ENCODE measurements at places on chromosomes 2 and 18.

GRCh38 chr2:236552581-236553363, 16.9 kb upstream of the ACKR3 start:
- no peak for DNase-seq

GRCh38 chr2:144288438-144288837, 231.5 kb downstream of the ZEB2 start:
- no peak for DNase-seq

- no peak for DNase-seq
Observed at GRCh38 chr18:44388329-44388728, 292.4 kb upstream of the SETBP1 start.

- no peak for DNase-seq
Observed at GRCh38 chr2:71720283-71720560, 266.9 kb downstream of the DYSF start.

DNA sequence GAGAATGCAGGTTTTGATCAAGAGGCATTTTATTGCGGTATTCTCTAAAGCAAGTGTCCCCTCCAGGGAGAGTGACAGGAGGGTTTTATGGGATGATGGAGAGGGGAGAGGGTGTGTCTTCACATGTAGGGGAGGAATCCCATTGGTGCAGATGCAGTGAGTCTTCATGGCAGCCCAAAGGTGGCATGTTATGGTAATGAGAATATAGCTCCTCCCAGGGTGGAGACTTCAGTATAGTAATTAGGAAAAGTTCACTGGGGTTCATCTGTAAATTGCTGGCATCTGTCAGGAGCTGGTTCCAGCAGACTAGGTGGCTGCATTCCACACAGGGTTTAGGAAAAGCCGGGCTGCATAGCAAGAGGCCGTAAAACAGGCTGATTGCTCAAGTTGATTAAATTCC, 230.7 kb upstream of the CCDC68 start:
- DNase-seq = no peak

- DNase-seq = no peak
Observed at GRCh38 chr2:210432633-210433032, 43.9 kb downstream of the LANCL1 start.

- DNase-seq = no peak
Observed at GRCh38 chr2:138421315-138421970, 80.1 kb upstream of the SPOPL start.

DNA sequence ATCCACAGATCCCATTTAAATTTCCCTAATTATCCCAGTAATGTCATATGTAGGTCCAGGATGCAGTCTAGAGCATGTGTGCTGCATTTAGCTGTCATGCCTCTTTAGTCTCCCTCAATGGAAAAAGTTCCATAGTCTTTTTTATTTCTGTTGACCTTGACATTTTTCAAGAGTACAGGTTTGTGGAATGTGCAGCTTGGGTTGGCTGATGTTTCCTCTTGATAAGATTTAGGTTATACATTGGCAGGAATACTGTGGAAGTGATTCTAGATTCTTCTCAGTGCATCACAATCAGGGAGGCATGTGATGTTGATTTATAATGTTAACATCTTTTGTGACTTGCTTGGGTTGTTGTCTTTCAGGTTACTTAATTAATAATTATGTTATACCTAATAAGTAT, 42.5 kb downstream of the PPM1B start:
- peak; percentile 47 for DNase-seq

DNA sequence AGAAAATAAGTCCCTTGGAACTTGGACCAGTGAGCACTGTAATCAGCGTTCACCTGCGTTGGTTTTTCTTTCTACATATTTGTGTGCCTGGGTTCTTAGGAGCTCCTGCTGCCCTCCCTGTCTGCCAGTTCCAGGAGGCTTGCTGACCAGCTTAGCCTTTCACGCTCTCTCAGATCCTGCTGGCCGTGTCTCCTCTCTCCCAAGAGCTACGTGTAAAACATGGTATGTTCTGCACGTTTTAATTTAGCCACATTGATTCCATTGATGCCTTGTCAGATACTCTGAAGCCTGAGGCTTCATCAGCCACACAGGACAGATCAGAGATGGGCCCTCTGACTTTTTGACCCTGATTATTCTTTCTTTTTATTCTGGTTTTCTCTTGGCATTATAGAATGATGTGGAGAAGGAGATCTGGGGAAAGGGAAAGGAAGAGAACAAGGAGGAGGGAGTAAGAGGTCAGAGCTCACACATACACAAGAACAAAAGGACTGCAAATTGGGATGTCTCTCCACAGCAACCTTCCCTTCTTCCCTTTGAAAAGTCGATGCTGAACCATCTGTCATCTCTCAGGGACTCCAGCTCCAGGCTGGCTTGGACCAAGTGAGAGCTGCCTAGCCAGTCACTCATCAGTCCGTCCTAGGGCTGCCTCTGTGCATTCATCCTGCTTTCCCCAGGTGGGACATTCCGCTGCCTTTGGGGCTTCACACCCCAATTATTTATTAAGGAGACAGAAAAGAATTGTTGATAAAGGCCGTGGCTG, 152.8 kb downstream of the PIK3C3 start:
- DNase-seq = no peak

GRCh38 chr2:64632835-64633819, 20.6 kb downstream of the SERTAD2 start:
- no peak for DNase-seq

- DNase-seq = no peak
Observed at GRCh38 chr2:36511858-36512603, 85.9 kb downstream of the FEZ2 start.

- no peak for DNase-seq
Observed at GRCh38 chr2:189952536-189953109, 109.9 kb downstream of the MSTN start.

- DNase-seq = no peak
Observed at GRCh38 chr2:9769171-9770005, 73.9 kb upstream of the TAF1B start.

GRCh38 chr2:128783896-128784295, 465.2 kb upstream of the HS6ST1 start:
- DNase-seq = no peak

DNA sequence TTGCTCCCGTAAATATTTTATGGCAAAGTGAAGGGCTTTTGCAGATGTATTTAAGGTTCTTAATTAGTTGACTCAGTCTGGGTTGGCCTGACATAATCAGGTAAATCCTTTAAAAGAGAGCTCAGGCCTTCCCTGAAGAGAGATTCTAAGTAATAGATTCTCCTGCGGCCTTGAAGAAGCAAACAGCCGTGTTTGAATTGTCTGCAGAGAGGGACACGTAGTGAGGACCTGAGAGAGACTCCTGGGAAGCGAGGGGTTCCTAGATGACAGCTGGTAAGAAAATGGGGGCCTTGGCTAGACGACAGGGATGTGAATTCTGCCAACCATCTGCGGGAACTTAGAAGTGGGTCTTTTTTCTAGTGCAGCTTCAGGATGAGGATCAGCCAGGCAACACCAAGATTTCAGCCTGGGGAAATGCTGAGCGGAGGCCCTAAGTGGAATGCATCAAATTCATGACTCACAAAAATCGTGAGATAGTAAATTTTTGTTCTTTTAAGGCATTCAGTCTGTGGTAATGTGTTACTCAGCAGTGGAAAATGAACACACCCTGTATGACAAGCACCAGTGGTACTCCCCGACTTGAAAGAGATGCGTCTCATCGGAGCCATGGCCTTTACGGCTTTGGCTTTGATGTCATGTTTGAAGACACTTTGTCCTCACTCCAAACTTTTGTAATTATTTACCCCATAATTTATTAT, 62.1 kb upstream of the SMIM21 start:
- DNase-seq = no peak

GRCh38 chr2:159128191-159128590, 158.3 kb downstream of the WDSUB1 start:
- no peak for DNase-seq

DNA sequence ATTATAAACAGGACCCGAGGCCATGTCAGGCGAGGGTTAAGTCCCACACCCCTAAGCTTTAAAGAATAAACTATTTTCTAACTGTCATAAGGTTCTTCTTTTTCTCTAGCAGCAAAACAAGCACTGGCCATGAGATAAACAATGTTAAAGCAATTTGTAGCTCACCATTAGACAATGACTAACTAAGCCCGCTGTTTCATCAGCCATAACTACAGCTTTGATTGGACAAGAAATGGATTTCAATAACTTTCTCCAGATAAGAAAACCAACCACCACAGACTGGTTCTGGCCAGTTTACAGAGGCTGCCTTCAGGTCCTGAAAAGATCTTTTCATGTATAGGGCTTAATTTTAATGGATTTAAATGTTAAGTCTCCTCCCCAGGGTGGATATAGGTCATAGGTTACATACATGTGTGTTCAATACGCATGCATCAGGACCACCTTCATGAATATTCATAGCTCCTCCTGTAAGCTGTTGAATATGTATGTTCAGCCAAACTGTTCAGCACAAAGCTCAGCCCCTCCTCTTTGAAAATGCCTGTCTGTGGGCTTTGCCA, 108.7 kb upstream of the RAB6C start:
- DNase-seq = no peak

DNA sequence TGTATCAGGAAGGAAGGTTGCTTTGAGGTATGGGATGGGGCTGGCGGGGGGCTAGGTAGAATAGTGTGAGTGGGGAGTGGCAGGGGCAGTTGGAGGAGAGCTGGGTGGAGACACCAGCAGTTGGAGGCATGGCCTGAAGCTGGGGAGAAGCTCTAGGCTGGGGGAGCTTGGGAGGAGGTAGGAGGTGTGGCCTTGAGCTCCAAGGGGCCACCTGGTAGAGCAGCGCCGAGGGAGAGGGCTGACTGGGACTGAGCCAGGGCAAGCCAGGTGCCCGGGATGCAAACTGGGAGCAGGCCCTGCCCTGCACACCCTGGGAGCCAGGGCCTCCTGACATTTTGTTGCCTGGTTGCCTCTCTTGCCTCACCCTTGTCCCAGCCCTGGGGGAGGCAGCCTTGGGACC, 33.1 kb upstream of the PDIA6 start:
- DNase-seq = no peak

GRCh38 chr2:2890901-2891300, 486.7 kb downstream of the EIPR1 start:
- DNase-seq = no peak

GRCh38 chr18:63292831-63293683, 26.5 kb downstream of the BCL2 start:
- DNase-seq = no peak

DNA sequence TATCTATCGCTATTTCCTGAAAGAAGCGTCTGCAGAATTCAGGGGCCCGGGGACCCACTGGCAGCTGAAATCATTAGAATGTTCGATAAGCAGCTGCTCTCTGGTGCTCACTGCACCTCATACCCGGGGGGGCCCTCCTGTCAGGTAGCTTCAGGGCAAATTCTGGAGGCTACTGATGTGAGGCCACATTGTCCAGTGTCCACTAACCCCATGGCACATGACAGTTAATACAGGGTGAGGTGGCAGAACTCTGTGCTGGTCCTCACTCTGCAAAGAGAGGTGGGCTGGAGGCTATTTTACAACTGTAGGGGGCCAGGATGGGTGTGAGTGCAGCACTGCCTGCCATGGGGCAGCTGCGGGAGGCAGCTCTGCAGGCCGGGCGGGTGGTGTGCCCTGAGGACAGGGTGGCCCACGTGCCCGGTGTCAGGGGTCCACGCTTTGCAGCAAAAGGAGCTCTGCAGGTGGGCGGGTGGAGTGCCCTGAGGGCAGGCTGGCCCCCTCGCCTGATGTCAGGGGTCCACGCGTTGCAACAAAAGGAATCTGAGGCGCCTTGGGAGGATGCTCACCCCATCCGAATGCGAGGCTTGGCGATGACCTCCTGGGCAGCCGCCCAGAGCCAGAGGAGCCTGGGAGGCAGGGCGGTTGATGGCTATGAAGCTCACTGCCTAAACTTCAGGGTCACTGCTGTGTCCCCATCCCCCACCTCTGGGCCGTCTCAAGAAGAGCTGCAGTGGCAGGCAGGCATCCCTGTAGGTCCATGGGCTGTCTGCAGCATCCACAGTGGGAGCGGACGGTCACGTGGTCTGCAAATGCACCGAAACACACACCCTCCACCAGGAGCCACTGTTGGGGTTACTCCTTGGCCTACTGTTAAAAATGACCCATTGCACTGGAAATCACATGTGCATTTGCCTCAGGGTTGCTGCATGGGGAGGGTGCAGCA, 207.0 kb upstream of the SALL3 start:
- no peak for DNase-seq

- DNase-seq = no peak
Observed at GRCh38 chr2:180319586-180320405, 312.7 kb upstream of the CWC22 start.

DNA sequence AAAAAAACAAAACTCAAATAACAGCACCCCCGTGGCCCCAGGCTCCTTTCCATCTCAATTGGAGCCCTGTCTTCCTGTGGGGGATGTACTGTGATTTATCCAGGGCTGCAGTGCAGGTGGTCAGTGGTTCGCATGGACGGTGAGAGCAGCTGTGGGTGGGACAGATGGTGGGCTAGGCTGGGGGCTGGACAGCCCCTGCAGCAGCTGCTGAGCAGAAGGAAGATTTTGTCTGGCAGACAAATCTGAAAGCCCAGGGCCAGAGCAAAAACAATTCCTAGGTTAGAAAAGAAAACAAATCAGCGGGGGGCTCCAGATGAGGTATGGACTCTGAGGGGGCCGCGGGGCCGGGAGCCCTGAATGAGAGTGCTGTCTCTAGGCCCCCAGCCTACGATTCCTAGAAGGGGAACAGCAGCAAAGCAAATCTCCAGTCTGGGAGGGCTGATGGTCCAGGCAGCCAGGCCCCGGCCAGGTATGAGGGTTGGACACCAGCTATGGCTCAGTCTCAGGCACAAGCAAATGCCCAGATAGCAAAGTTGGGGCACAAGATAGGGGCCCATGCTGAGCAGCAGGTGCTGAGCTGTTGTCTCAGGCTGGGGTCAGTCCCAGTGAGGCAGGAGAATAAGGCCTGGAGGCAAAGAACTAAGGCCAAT, 45.4 kb downstream of the SOWAHC start:
- DNase-seq = no peak

- no peak for DNase-seq
Observed at GRCh38 chr2:161871113-161871512, 202.9 kb downstream of the DPP4 start.

DNA sequence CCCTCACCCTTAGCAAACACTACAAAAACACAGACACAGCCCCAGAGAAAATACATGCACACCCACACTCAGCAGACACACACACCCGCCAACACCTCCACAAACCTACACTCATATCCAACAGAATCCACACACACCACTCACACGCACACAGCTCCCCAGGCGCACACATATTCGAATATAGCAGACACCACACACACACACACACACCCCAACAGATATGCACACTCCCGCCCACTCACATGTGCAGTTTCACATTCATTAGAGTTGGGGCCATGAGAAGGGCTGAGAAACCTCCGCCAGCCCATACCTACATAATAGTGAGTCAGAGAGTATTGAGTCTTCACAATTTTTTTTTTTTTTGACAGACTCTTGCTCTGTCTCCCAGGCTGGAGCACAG, 29.4 kb upstream of the NOTO start:
- DNase-seq = no peak

DNA sequence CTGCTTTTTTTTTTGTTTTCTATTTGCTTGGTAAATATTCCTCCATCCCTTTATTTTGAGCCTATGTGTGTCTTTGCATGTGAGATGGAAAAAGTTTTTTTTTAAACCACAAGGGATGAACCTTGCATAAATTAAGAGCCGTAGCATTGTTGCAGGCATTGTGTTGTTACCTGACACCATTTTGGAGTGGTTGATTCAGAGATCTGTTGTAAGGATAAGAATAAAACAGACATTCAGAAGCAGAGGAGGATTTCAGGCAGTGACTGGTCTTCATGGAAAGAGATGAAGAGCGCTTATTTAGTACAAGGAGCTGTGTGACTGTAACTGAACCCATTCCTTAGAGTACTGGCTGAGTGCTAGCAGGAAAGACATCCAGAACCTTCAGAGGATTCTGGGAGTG, 101.2 kb downstream of the LTBP1 start:
- no peak for DNase-seq

Data from glomerular endothelial cell (primary cell).